ENCODE measurements at places on chromosomes 5 and 9. TPM values are rescaled to one million over a fixed set of nuclear protein-coding genes. Genes with fewer than 3 reads are reported as not detected.
A peak's percentile ranks its signal among the peaks of the same experiment; 100 is the strongest.

NR5A1 gene
- not detected for total RNA-seq

PCDHGB2 gene
- total RNA-seq = 8.9 TPM

DNA sequence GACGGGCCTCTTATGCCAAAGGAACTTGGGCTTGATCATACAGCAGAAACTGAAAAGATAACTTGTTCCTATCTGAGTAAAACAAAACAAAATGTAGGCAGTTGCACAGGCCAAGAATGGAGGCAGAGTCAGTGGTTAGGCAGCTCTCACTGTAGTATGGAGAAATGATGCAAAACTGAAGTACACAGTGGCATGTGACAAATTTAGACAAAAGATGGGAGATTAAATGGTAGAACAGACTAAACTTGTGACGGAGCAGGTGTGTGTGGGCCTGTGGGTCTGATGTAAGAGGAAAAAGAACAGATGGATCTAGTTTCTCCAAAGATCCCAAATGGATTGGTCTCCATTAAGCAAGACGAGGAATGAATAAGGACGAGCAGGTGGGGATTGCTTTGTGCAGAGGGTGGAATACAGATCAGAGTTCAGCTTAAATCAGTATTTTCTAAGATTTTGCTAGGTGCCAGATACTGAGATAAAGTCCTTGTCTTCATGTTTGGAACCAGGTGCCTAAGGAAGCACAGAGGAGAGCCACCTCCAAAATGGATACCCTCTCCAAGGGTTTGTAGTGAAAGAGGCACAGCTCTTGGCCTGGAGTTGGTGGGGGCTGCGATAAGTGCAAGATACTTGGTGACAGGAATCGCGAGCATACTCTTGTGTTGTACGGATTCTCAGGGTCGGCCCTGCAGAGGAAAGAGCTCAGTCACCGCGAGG lies 722 bp upstream of the DCP2 start:
- DNase-seq = no peak

GRCh38 chr5:61666064-61666621 lies 334.1 kb downstream of the ZSWIM6 start:
- DNase-seq = no peak

DNA sequence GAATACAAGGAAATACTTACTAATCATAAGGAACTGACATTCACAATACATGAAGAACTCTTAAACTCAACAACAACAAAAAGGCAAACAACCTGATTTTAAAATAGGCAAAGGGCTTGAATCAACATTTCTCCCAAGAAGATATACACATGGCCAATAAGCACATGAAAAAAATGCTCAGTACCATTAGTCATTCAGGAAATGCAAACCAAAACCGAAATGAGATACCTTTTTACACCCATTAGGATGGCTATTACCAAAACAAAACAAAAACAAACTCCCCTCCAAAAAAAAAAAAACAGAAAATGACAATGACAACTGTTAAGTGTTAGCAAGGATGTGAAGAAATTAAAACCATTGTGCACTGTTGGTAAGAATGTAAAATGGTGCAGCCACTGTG lies 104.1 kb upstream of the ZNF462 start:
- DNase-seq = no peak

- DNase-seq = no peak
Measured at GRCh38 chr5:89255845-89256463, 373.0 kb upstream of the MEF2C start.

DNA sequence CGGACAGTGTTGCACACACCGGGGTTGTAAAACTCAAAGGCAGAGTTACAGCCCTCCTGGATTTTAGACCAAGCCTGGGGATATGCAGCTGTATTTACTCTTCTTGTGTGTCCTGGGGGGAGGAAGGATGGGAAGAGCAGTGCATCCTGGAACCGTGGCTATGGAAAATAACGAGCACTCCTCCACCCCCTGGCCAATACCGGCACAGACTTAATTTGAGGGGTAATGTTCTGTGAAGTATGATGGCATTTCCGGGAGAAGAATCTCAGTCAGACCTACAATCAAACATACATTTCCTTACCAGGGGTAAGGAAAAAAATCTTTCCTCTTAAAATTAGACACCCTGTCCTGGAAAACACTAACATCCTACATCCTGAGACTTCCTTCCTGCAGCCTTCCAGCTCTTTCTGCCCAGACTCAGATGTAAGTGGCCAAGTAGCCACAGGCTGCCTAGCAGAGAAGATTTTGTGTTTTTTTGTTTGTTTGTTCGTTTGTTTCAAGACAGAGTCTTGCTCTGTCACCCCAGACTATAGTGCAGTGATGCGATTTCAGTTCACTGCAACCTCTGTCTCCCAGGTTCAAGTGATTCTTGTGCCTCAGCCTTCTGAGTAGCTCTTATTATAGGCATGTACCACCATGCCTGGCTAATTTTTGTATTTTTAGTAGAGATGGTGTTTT lies 11.0 kb upstream of the ERMP1 start:
- DNase-seq = no peak

DDX4 gene
- 0.27 TPM for total RNA-seq

- no peak for DNase-seq
Measured at GRCh38 chr5:126769703-126770102, 7.2 kb upstream of the LMNB1 start.

- no peak for DNase-seq
Measured at GRCh38 chr9:90802386-90802985, 867 bp downstream of the SYK start.

DNA sequence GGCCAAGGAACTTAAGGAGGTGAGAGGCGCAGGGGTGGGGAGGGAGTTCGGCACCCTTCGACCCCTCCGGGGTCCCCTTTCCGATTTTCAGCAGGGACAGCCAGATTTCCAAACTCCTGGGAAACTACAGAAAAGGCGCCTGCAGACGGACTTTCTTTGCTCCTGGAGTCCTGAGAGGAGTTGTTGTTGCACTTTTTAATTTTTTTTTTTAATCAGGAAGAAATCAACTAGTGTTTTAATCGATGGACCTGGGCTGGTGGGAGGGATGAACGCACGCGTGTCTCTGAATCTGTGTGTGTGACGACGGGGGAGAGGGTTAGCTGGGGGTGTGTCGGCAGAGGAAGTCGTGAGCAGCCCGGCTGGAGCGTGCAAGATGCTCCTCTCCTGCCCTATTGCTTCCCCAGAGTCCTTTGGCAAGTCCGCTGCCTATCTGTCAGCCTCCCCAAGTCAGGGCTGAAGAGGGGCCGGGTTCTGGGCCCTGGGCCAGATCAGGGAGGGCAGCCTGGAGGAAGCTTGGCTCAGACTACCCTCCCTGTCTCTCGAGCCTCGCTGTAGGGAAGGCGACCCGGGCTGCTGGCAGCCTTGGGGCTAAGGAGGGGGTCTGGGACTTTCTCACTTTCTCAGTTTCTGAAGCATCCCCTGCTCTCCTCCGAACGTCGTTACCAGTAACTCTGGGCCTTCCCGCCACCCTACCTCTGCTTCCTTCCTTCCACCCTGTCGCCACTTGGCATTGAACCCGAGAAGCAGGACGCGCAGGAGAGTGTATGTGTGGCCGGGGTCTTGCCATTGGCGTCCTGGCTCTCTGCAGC lies 731 bp downstream of the PRR16 start:
- DNase-seq = peak; percentile 36

MEIKIN gene
- not detected for total RNA-seq

DNA sequence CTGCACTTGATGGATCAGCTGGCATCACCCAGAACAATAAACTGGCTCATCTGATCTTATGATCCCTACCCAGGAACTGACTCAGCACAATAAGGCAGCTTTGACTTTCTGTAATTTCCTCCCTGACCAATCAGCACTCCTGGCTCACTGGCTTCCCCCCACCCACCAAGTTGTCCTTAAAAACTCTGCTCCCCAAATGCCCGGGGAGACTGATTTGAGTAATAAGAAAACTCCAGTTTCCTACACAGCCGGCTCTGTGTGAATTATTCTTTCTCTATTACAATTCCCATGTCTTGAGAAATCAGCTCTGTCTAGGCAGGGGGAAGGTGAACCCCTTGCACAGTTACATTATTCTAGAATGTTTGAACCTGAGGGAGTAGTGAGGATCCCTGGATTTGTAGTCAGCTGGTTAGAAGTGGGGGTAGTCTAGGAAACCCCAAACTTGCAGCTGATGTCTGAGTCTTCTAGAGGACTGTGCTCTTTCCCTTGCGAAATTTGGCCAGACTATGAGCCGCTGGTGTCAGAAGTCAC lies 111.7 kb upstream of the NEK6 start:
- no peak for DNase-seq

GRCh38 chr5:40268088-40268487 lies 411.6 kb upstream of the PTGER4 start:
- DNase-seq = no peak

DNA sequence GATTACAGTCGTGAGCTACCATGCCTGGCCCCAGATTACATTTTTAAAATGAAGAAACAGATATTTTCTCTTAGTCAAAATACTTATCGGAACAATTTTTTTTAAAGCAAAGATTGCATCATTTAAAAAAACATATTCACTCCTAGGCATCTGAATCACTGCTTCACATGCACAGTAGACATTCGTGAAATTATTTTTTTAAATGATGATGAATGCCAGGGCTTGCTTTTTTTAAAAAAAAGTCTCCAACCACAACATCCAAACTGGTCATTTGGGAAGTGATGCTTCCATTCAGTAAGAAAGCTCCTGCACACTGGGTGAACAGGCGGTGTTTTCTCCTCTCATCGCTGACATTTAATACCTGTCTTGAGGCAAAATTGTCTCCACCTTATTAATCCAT lies 223.0 kb upstream of the DMRT1 start:
- DNase-seq = no peak

KCNN2 gene
- total RNA-seq = 2.3 TPM

GRCh38 chr5:135341696-135342550 lies 57.1 kb downstream of the MACROH2A1 start:
- DNase-seq = no peak

DNA sequence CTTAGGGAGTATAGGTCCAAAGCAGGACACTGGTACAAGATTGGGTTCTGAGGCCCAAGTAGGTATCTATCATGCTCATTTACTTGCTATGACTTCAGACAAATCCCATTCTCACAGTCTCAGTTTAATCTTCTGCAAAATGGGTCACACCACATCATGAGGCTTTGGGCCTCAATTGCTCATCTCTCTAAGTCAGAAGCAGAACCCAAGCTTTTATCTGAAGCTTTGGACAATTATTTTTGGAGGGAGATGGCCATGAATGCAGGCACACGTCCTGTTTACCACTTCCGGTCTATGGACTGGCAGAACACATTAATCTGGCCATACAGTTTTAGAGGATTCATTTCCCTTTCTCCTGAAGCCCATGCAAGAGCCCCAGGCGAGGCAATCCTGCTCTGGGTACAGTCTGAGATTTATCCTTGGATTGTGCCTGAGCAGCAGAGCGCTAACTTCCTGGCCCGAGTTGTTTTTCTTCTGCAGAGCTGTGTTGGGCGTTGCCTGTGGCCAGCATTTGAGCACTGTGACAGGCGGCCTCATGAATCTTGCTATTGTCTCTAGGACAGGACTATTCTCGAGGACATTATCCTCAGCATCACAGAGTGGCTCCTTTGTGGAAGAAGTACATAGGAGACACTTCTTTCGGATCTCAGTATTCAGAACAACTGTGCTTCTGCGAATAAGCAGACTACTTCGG lies 16.1 kb downstream of the SLC22A4 start:
- DNase-seq = no peak

SH2D3C gene
- total RNA-seq = 71.7 TPM

DNA sequence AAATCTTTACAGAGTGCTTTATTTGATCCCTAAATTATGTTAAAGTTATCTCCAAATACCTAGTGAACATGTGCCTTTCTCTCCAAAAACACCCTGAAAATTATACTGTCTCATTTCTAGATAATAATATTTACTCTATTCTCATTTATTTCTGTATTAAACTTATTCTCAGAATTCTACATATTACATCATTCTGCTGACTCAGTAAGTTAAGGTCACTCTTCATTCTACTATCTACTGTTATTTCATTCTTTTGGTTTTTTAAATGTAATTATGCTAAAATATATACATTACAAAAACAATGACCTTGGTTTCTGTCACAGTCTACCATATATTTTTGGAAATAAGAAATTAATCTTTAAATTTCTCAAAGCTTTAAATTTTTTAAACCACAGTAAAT lies 96.2 kb downstream of the RICTOR start:
- no peak for DNase-seq

NINJ1 gene
- total RNA-seq = 29.4 TPM

All from glutamatergic neuron (in vitro differentiated cells).